ENCODE measurements at places on chromosomes 11 and 22.

DNA sequence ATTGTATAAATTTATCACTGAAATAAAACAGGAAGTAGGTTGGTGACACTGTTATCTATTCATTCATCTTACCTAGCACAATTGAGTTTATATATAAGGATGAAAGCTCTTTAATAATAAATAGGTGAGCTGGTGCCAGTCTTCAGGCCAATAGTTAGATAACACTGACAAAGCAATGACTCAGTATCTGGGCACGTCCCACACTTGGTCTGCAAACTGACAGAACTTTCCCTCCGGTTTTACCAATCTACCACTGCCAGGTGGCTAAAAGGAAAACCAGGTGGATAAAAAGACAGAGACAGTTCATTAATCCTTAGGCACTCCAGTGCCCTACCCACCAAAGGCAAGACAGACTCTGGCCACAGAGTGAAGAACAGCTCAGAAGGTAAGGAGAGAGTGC, 17.6 kb downstream of the DDB1 start:
- no peak for DNase-seq

GRCh38 chr22:28899199-28899853, 16.0 kb downstream of the ZNRF3 start:
- no peak for DNase-seq

GRCh38 chr11:131307506-131307905, 62.9 kb upstream of the NTM start:
- DNase-seq = no peak

DNA sequence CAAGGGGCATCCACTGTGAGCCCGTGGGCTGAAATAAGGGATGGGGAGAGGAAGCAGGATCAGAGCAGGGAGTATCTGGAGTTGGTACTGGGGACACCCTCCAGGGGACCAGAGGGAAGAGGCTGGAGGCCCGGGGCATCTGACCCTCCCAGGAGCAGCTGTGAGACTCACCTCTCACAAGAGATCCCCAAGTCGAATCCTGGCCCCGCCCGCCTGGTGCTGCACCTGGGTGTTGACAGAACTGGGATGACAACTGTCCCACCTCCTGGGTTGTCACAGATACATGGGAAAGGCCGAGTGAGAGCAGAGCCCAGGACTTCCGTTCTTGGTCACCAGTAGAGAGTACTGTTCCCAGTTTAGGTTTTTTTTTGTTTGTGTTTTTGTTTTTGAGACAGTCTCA, 78.9 kb downstream of the CELSR1 start:
- no peak for DNase-seq

DNA sequence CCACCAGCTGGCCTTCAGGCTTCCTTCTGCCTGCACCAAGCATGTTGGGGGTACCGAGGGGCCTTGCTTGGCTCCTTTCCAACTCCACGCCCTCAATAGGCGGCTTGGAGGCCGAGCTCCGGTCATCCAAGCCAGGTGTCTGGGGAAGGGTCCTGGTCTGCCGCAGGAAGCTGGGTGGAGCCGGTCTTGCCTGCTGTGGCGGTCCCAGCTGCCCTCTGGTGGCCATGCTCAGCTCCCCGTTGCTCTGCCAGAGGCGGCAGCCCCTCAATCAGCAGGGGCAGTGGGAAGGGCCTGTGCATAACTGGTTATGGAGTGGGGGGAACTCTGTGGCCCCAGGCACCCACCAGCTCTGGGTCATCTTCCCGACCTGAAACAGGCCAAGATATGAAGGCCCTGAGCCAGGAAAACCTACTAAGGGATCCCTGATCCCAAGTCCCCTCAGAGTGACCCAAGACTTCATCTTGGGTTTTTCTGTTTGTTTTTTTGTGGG, 3.2 kb downstream of the ARVCF start:
- no peak for DNase-seq

GRCh38 chr11:17014833-17015626, 816 bp upstream of the PLEKHA7 start:
- no peak for DNase-seq

GRCh38 chr11:43779306-43779705, 98.8 kb downstream of the HSD17B12 start:
- DNase-seq = no peak

DNA sequence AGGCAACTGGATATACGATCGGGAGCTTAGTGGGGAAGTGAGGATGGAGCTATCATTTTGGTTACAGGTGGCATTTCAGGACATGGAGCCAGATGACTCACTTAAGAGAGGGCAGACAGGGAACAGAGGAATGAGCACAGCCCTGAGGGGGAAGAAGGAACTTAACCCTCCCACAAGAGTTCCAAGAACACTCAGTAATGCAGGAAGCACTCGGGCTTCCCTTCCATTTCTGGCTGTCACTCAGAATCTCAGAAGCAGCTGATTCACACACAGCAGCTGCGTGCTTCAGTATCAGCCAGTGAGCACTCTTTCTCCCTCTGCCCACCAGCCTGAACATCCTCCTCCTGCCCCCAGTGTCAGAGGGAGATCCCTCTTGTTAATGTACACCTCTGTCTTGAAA, 34.8 kb downstream of the EFCAB6 start:
- no peak for DNase-seq

- no peak for DNase-seq
These were observed 64.5 kb upstream of the SCUBE2 start for GRCh38 chr11:9155930-9156329.

GRCh38 chr11:59201353-59201752, 11.4 kb downstream of the MPEG1 start:
- DNase-seq = no peak

DNA sequence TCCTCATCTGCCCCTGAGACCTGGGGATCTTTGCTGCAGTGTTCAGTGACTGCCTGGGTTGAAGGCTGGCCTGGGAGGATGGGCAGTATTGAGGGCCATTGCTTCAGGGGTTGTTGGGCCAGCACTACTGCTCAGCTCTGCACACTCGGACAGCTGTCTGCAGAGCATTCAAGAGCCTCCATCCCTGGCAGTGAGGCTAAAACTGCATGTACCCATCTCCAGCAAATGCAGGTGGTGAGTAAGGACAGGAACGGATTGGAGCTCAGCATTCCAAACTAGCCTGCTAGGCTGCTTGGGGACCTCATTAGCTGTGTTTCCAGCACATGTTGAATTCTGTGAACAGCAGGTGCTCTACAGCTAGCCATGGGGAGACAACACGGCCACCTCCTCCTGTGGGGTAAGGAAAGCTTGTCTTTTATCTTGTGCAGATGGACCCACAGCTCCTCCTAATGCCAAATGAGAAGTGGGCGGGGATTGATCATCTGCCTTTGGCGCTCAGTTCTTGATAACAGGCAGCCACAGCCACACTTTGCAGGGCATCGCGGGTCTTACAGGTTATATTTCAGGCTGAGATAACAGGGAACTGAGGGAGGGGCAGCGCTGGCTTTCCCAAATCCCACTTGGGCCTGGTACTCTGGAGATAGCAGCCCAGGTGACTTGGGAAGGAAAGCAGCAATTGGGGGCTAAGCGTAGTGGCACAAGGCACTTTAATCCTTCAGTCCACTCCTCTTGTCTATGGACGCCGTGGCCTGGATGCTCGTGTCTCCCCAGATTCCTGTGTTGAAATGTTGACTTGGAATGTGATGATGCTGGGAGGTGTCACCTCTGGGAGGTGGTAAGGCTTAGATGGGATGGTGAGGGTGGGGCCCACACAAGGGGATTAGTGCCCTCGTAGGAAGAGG, 254.5 kb upstream of the B3GAT1 start:
- DNase-seq = no peak

- DNase-seq = no peak
These were observed 9.5 kb upstream of the GNAZ start for GRCh38 chr22:23060612-23061400.

Measured in stimulated activated CD8-positive, alpha-beta memory T cell treated with anti-CD3 and anti-CD28 coated beads, Interleukin-4, amount 100 ng/mL, for 1 hour (primary cell).